Bladder microvascular endothelial cell (primary cell): ENCODE measurements at places on chromosomes 7 and 10. TPM values are rescaled to one million over a fixed set of nuclear protein-coding genes. Genes with fewer than 3 reads are reported as not detected.

The ERVW-1 gene
- total RNA-seq: not detected in 2 replicates

The RHOBTB1 gene
- 29.6 and 62.1 TPM in 2 replicates for total RNA-seq

The MOGAT3 gene
- not detected in 2 replicates for total RNA-seq

The CFAP69 gene
- 1.3 and 2.4 TPM in 2 replicates for total RNA-seq

The PIK3CG gene
- 2.5 and 5.3 TPM in 2 replicates for total RNA-seq

The SFRP4 gene
- total RNA-seq: not detected in 2 replicates

The SYT15 gene
- total RNA-seq: 0.32 and 0.44 TPM in 2 replicates
